ENCODE measurements at places on chromosomes 11 and 22.

GRCh38 chr11:66068154-66068821 is 1.8 kb upstream of the PACS1 start:
- DNase-seq = no peak

GRCh38 chr22:31944700-31945442 is 536 bp downstream of the YWHAH start:
- no peak for DNase-seq

DNA sequence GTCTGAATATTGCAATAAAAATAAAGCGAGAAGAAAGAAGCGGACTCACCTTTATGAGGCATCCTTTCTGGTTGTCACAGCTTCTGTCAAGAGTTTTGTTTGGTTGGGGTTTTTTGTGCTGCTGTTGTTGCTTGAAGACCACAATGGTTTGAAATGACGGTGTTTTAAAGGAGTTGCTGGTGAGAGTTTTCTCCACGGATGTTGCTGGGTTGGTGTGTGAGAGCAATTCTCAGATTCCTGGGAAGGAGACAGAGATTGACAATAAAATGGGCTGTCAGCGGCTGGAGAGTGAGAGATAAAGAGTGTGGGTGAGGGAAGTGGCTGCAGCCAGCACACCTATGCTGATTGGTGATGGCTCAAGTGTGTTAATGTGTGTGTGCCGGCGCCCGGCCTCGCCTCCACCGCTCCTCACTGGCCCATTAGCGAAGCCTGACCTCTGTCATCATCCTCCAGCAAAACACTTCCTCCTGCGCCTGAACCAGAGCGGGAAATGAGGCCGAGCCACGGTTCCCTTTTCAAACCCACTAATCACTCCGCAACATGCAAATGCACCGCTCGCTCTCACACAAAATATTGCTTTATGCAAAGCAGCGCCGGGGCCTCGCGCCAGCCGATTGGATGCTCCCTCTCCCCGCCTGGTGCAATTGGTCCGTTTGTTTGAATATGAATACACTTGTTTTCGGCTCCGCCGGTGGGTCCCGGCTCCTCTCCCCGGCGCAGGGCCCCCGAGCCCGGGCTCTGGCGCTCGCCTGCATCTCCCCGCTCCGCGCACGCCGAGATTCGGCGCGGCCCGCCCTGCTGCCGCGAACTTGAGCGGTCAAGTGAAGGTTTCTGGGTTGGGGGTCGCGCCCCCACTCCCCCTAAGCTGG is at the start of gene PAX6:
Gene PAX6, minus strand, starts transcription at position 544 of the 869 bp plus-strand sequence. CDS start 4,911 bp downstream, outside the sequence.
- no peak for DNase-seq

DNA sequence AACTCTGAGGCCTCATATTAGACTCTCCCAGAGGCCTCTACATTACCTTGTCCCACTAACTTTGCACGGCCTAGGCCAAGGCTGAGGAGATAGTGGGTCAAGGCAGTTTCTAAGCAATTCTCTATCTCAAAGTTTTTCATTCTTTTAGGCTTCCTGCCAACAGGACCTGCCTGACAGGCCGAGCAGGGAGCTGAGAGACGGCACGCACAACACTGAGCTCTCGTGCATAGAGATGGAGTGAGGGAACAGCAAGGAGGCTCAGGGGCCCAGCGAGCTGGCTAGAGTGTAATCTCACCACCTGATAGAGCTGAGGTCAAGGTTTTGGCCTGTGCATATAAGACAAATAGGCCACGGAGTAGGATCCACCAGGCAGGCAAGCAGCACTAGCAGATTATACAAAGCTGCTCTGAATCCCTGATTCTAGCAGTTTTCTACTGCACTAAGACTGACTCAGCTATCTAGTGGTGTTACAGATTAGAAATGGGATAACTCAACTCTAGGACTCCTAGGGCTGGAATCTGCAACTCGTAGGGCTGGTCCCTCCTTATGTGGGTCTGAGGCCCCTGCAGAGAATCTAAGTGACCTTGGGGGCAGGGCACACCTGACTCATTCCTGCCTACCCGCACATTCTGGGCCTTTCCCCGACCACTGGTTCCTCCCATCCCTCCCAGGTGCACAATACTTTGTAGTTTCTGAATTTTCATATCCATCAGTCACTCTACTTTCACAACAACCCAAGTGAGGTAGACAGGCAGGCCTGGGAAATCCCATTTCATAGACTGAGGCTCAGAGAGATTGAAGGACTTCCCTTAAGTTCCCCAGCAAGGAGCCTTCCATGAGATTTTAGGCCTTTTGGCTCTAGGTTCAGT is 1.7 kb downstream of the CYB5R2 start:
- DNase-seq = no peak

- DNase-seq = no peak
Observed at GRCh38 chr22:37199760-37200108, 11.7 kb upstream of the C1QTNF6 start.

GRCh38 chr11:64094463-64095260 is 58.9 kb downstream of the FLRT1 start:
- peak; percentile 47 for DNase-seq

DNA sequence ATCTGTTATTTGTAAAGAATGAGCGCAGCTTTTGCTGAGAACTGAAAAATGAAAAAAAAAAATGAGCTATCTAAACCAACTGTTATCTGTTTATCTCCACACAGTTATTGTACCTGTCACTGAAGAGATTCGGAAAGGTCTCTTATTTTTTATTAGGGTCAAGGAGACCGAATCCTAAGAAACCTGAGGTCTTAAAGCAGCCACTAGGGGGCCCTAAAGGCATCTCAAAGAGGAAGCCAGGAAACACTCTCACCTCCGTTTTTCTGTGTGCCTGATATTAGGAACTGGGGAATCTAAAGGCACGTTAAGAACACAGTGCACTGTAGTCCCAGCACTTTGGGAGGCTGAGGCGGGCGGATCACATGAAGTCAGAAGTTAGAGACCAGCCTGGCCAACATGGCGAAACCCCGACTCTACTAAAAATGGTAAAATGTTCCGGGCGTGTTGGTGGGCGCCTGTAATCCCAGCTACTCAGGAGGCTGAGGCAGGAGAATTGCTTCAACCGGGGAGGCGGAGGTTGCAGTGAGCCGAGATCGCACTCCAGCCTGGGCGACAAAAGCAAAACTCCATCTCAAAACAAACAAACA is 3.5 kb upstream of the LARGE1 start:
- DNase-seq = no peak

- no peak for DNase-seq
Observed at GRCh38 chr22:44892803-44893730, 116.7 kb downstream of the PHF21B start.

- no peak for DNase-seq
Observed at GRCh38 chr11:115682888-115683287, 178.7 kb upstream of the CADM1 start.

- no peak for DNase-seq
Observed at GRCh38 chr11:119791047-119791446, 62.0 kb upstream of the NECTIN1 start.

GRCh38 chr11:2483426-2483825 is 38.6 kb downstream of the KCNQ1 start:
- no peak for DNase-seq

DNA sequence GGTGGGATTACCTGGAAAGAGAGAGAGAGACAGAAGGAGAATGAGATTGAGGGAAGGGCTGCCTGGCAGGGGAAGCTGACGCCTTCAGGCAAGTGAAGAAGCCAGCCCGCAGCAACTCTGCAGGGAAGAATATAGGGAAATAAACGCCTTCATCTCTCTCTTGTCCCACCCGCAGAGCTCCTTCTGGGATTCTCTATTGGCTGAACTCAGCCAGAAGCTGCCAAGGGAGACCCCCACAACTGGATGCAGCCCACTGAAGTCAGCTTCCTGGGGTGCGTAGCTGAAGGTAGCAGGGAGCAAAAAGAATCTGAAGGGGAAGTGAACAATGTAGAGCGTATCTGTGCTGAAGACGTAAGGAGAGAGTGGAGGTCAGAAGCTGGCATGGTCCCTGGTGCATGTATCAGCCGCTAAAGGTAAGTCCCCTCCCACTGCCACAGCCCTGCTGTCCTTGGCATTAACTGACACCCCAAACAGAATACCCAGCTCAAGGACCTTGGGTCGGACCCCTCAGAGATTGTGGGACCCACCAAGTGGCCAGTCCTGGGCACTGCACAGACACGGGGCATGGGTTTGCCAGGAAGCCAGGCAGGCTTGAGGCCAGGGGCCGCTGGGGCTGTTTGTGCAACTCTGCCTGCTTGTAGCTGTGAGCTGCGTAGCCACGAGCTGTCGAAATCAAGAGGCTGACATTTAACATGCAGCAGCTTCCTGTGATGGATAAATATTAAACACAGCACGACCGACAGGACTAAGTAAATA is 469.9 kb downstream of the MN1 start:
- peak; percentile 68 for DNase-seq

GRCh38 chr22:32536352-32536751 is 61.7 kb downstream of the FBXO7 start:
- DNase-seq = no peak

DNA sequence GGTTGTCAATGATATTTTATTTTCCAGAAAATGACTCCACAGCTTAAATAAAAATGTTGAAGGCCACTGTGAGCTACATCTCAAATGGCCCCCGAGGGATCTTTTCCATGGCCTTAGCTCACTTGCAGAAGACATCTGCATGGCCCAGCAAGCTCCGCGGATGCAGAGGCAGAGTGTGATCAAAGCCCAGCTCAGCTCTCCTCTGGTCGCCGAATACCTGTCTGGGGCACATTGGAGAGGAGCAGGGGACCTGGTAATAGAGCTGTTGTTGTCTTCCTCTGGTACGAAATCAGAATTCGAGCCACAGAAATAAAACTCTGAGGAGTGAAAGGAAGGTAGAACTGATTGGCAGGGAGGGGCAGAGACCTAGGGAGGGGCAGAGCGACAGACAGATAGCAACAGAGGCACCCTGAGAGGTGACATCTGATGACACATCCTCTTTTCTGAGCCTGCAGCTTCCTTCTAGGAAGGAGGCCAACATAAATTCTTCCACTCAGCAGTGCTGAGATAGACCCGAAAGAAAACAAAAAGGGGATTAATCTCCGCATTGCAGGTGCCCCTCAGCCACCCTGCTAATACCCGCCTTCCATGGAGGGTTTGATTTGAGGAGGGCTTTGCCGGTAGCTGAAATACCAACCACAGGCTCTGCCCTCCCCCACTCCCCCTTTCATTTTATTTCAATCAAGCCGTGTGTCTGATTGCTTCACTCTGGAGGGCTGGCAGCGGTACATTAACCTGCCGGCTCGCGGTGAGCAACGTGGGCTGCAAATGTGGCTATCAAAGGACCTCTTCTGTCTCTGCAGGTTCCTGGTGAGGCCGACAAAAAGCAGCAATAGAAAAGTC is 759.4 kb downstream of the OPCML start:
- DNase-seq = no peak

DNA sequence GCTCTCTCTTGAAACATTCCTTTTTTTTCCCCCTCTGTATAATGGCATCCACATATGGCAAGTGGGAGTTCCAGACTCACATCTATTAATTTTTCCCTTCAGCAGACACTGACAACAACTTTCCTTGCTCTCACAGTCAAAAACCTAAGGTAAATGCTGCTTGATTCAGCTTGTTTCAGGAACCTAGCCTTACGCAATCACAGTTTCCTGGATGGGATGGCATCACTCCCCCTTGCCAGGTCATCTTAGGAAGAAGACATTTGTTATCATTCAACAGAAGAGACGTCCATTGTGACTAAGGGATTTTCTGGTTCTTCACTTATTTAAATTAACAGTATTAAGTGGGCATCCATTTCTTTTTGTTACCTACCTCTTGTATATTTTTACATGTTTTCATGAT is 112.0 kb upstream of the PDGFD start:
- no peak for DNase-seq

DNA sequence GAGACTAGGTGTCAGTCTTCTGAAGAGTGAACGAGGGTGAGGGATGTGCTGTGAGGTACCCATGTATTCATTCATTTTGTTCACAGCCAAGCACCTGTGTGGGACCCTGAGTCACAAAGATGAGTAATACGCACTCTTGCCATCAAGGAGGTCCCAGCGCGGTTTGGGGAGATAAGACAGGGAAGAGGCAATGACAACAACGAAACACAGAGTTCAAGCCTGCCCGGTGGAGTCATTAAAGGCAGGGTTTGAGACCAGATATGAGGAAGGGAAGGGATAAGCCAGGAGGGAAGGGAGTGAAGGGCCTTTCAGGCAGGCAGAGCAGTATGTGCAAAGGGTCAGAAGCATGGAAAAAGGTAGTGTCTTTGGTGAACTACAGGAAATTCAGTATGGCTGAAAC is 4.6 kb downstream of the DCHS1 start:
- DNase-seq = no peak

GRCh38 chr11:74641289-74641688 is 48.9 kb downstream of the POLD3 start:
- no peak for DNase-seq

DNA sequence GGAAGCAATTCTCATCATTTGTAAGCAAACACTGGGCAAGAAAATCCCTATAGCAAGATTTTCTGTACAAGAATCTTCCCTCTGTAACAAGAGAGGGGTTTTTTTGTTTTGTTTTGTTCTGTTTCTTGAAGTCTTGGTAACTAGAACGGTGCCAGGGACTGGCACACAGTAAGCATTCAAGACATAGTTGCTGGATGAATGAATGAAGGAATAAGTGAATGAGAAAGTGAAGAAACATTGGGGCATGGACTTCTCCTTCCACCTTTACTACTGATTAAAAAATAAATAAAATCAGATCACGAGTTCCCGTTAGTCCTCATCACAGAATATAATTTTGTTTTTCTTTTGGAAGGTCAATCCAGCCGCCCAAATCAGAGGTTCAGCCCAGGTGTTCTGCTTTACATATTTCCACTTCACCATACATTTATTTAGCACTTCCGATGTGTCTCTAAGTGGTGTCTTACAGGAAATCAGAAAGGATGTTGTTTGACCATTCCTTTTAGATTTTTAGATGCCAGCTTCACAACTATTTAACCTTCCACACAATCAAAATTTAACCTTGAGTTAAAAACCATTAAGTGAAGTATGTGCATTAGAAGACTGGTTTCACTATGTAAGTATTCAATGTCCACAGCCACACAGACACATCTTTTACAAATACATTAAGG is 281.2 kb downstream of the CADM1 start:
- no peak for DNase-seq

Data from brain pericyte (primary cell).